NCI-H526 treated with DMSO at 0.1 percent for 48 hours (cell line): ENCODE measurements at places on chromosomes 11 and 22.
A peak's percentile ranks its signal among the peaks of the same experiment; 100 is the strongest.

DNA sequence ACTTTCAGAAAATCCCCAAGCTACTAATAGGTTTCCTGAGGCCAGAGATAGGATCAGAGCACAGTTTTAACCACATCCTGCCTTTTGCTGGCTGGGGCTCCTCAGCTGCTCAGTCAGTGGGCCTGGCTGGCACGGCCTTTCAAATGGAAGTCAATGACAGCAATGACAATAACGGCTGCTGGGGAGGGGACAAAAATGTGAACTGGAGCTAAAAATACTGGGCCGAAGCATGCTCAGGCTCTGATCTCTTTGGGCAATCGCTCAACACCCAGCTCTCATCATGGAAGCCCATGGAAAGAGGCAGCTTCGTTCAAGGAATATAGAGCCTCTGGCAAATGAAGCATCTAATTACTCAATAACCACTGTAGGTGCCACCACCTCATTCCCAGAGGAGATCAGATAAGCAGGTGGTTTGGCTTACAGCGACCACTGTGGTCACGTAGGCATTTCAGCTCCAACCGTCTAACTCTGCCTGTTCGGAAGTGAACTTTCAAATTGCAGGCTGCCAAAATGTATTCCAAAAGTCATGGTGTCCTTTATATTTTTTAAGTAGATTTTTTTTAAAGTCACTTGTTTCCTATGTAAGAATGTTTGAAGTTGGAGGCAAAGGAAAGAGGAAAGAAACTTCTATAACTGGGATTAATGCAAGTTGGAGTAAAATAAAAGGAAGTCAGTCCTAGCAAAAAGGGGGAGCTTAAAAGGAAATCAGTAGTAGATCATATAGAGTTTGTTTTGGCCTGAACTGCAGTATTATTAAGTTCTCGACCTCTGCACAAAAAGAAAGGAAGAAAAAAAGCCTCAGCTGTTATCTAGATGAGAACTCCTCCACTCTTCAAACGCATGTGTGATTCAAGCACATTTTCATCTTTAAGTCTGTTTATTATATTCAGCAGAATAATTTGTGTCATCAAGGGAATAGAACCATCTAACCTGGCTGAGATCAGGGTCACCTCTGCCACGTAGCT is 14.1 kb downstream of the WT1 start:
- DNase-seq = peak; percentile 32

GRCh38 chr11:134223121-134223520 is 646 bp downstream of the NCAPD3 start:
- DNase-seq = no peak

GRCh38 chr22:42217019-42217751 is 53.3 kb downstream of the TCF20 start:
- DNase-seq = no peak

DNA sequence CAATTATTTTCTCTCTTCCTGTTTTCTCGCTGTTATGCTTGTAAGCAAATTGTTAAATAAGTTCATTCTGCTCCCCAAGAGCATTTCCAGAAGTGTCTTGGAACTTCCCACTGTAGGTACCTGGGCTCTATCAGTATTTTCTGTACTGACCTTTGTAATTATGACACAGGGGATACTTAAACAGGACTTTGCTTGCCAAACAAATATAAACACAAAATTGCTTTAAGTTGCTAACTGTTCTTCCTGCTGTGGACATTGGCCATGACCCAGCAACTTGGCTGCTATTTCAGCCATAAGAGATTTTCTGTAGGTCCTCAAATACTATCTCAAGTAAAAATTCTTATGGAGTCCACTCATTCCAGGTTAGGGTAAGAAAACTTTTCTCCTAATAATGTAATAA is 30.1 kb downstream of the SYT9 start:
- DNase-seq = no peak

DNA sequence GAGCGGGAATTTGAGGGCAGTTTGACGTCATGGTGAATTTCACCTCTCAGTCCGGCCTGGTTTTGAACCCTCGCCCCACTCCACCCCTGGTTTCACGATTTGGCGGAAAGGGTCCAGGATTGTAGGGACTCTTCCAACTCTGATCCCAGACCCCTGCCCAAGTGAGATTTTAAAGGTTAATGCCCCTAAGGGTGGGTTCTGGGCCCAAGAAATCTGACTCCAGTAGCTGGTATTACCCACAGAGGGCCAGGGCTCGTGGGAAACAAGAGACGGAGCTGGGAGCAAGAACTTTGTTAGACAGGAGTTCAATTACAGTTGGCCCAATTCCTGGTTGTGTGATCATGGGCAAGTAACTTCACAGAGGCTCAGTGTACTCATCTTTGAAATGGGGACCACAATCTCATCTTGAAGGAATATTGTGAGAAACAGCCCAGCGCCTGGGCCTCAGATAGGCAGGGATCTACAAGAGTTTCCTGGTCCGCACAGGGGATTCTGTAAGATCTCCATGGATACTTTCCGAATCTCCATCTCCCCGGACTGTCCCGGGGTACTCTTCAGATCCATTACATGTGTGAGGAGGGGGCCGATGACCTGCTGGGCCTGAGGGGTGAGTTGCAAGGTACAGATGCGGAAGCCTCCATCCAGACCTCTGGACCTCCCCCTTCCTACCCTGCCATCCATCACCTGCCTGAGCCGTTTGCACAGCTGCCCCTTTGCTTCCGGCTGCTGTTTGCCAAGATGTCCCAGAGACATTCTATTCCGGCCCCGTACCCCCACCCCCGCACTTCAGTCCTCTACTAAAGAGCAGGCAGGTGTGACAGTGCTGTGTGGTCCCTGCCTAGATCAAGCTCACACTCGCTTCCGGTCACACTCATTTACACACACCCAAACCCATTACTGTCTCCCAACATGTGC is 687 bp upstream of the CALCA start:
- DNase-seq = no peak

DNA sequence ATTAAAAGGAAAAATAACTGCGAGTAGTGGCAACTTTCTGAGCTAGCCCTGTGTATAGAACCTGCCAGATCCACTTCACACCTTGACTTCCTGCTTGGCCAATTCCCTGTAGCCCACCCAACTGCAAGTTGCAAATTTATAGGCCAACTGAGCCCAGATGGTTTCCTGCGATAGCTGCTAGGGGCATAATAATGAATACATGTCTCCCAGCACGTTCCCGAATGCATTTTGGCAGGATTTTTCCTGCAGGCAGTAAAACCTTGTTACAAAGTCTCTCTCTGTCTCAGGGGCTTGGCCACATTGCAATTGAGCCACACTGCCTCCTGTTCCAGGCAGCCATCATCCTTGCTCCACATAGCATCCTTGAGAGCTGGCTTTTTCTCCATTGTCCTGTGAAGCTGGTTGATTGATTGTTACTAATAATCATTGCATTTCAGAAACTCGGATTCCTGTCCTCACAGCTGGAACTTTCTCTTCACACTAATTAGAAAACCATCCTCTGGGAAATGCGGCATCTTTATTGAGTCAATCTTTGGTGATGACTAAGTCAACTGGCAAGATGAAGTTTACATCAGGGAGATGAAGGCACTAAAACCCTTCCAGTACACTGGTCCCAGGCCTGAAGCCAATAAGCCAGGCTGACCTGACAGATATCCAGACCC is 18.6 kb upstream of the LMO2 start:
- DNase-seq = no peak

- no peak for DNase-seq
Observed at GRCh38 chr22:44389926-44390612, 77.3 kb upstream of the SHISAL1 start.

DNA sequence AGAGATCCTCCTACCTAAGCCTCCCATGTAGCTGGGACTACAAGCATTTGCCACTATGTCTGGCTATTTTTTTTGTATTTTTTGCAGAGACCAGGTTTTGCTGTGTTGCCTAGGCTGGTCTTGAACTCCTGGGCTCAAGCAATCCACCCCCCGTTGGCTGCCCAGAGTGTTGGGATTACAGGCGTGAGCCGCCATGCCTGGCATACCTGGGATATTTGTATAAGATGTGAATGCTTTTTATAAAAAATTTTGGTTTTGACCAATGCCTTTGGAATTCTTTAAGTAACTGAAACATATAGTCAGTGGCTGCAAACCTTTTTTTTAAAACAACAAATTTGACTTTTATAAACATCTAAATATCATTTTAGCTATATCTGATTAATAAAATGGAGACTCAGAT is 42.4 kb downstream of the ADAMTS8 start:
- DNase-seq = no peak

DNA sequence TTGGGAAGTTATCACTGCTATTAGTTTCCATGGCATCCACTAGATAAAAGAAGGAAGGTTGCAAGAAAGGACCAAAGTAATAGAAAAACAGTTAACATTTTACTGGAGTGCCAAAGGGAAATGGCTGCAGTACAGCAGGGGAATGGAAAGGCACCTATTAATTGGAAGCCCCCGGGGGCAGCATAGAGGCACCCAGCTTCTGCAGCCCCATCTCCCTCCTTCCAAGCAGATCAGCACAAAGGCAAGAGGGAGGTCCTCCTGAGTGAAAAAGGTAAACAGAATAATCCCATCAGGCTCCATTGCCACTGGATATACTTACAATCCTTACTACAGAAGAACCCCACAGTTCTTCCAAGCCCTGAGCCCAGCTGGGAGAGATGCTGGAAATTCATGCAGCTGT is 887.1 kb downstream of the DLG2 start:
- DNase-seq = no peak

DNA sequence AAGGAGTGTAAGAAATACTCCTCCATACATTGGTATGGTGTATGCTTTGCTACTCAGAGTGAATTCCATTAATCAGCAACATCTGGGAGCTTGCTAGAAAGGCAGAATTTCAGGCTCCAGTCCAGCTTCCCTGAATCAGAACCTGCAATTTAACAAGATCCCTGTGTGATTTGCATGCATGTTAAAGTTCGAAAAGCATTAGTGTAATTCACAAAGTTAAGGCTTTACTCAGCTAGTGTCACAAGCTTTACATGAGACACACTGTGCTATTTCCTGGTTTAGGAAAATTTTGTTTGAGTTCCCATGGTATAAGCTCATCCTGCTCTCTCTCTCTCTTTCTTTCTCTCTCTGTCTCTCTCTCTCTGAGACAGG is 37.0 kb upstream of the HEPHL1 start:
- DNase-seq = no peak

GRCh38 chr11:28715726-28716125 is 607.5 kb downstream of the METTL15 start:
- DNase-seq = no peak

- DNase-seq = no peak
Observed at GRCh38 chr22:49650336-49651241, 177.1 kb downstream of the BRD1 start.

GRCh38 chr22:33922349-33922681 is 2.0 kb upstream of the LARGE1 start:
- DNase-seq = no peak

GRCh38 chr22:43408009-43408408 is 3.8 kb upstream of the MPPED1 start:
- DNase-seq = no peak

- DNase-seq = no peak
Observed at GRCh38 chr11:45518141-45518832, 147.1 kb downstream of the CHST1 start.

- no peak for DNase-seq
Observed at GRCh38 chr11:6962673-6963072, 36.4 kb downstream of the ZNF215 start.

GRCh38 chr11:7635137-7635536 is 38.2 kb downstream of the CYB5R2 start:
- DNase-seq = no peak

- no peak for DNase-seq
Observed at GRCh38 chr11:43582863-43583462, 97.6 kb upstream of the HSD17B12 start.

GRCh38 chr22:48340727-48341709 is 1486.7 kb downstream of the BRD1 start:
- DNase-seq = no peak

DNA sequence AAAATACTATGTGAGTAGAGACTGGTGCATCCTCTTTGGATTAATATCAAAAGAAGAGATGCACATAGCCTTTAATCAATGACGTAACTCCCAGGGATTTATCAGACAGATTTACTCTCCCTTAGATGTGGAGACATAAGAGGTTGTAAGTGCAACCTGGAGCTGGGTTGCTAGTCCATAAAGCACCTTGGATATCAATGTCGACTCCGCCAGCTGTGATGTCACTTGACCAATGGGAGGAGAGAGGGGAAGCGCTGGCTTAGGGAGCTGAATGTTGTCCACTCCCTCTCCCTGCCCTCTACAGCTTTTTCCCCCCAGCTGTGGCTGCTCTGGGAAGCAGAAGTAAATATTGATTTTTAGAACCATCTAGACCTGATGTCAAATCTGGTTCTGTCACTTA is 28.9 kb upstream of the TMEM86A start:
- DNase-seq = no peak

GRCh38 chr11:20611892-20612291 is 12.5 kb downstream of the SLC6A5 start:
- no peak for DNase-seq

DNA sequence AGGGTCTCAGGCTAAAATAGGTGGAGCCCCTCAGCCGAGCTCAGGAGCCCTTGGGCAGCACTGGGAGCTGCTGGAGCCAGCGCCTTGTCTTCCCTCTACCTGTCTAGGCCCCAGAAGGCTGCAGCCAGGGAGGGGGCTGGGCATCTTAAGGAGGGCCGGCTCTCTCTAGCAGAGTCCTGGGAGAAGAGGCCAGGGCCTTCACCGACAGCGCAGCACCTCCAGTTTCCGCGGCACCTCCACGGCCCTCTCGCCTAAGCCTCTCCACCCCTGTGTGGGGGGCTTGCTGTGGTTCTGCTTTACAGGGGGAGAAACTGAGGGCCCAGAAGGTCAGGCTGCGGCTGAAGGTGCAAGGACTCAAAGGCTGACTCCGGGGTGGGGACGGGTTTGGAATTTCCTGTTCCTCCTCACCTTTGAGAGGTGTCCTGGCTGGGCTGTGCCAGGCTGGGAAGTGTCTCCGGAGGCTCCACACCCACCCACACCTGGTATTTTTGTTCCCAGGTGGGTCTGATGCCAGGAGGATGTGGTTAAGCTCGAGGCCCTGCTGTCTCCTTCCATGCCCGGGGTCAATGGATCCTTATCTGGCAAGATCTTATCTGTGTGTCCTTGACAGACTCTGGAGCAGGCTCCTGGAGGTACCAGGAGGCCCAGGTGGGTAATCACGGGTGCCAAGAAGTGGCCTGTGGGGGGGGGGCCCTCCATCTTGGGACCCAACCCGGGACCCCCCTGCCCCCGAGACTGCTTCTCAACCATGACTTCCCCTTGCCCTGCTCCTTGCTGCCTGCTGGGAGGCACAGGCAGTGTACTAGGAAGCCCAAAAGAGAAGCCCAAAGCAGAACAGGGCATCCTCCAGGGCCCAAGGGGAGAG is 95.3 kb upstream of the FGF3 start:
- DNase-seq = no peak
